Fibroblast of the aortic adventitia (primary cell): ENCODE measurements at places on chromosomes 1 and 21. TPM values are rescaled to one million over a fixed set of nuclear protein-coding genes. Genes with fewer than 3 reads are reported as not detected.

- DNase-seq: no peak
Measured at GRCh38 chr1:197017558-197018146, 40.3 kb downstream of the CFHR5 start.

GRCh38 chr1:25232027-25232865 is at the start of gene SYF2:
Gene SYF2 (minus strand): TSS chr1:25232502. CDS start chr1:25232467, 35 bp downstream.
- DNase-seq: peak; percentile 94

GRCh38 chr1:66041654-66042053 is 249.0 kb downstream of the PDE4B start:
- no peak for DNase-seq

GRCh38 chr21:43585514-43585913 is 73.8 kb downstream of the HSF2BP start:
- DNase-seq: no peak

DNA sequence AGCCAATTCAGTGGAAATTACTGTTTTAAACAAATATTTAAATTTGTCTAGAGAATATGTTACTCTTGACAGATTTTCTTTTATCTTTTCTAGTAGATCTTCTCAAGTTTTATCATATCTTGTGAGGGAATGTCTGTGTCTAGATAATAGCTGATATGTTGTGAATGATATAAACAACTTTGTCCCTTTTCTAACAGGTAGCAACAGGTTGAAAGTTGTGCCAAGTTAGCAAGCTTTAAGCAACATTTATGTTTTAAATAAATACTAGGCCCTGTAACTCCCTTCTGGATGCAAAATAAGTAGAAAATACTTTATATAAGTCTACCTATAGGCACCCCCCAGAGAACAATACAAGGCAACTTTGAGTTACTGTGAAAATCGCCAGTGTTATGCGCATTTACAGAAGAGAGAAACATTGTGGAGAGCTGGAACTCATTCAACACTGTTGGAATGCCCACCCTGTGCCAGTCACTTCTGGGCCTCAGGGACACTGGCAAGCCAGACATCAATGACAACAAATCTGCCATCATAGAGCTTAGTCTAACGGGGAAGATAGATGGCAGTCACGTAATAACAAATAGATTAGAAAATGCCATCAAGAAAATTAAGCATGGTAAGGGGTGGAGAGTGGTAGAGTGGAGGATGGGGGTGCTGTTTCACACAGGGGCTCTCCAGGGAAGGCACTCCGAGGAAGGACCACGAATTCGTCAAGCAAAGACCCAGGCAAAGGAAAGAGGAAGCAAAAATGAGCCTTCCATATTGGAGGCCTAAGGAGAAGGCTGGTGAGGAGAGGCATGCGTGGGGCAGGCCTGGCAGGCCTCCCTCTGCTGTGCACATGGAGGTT is 4.4 kb downstream of the MAP3K21 start:
- no peak for DNase-seq

The TFF3 gene
- total RNA-seq: not detected in 2 replicates

DNA sequence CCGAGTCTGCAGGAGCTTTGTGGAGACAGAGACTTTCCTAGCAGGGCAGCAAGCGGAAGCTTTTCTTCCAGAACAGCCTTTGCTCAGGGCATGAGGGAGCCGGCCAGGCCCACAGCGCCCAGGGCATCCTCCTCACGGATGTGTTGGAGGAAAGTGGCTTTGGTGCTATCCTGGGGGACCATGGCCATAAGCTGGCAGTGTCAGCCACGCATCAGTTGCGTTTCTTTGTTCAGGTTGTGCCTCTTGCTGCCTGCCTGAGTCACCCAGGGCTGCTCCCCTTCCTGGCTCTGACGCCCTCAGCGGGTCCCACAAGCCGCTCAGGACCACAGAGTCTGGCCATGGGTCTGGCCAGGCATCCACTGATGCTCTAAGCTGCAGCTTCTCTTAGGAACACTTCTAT is 39.6 kb upstream of the PRSS38 start:
- DNase-seq: no peak

The MSH4 gene
- 0.09 and 0.16 TPM in 2 replicates for total RNA-seq

The IL22RA1 gene
- total RNA-seq: 0.09 TPM in 1 of 2 replicates, not detected in the other

GRCh38 chr1:173954179-173954578 is 37.1 kb upstream of the SERPINC1 start:
- DNase-seq: no peak

DNA sequence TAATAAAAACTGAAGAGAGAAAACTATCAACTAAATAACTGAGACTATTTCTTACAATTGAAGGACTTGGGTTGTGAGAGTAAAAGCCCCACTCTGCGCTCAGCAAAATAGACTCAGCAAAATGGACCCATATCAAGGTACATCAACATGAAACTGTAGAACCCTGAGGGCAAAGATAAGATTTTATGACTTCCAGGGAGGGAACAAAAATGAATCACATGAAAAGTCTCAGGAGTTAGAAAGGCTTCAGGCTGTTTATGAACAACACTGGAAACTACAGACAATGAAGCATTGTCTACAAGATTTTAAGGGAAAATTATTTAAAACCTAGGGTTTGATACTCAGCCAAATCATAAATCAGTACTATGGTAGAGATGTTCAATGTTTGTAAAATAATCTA is 434.3 kb downstream of the PTPRC start:
- DNase-seq: no peak

GRCh38 chr1:76576876-76577524 is 290.3 kb upstream of the ST6GALNAC5 start:
- no peak for DNase-seq

The FAM163A gene
- not detected in 2 replicates for total RNA-seq

DNA sequence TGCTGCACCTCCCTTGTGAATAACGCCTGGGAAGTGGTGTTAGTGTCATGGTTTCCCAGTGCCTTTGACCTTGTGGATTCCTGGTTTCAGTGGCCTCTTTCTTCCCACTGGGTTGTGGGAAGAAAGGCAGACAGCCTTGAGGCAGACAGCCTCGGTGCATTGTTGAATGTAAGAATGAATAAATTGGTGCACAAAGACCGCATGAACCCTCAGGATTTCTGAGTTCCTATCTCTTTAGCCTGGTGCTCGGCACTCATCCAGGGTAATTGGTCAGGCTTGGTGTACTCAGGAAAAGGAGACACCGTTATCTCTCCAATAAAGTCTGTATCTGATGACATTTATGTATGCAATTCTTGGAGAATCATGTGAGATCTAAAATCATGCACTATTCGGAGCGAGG is 5.1 kb downstream of the ZNF362 start:
- peak; percentile 26 for DNase-seq

DNA sequence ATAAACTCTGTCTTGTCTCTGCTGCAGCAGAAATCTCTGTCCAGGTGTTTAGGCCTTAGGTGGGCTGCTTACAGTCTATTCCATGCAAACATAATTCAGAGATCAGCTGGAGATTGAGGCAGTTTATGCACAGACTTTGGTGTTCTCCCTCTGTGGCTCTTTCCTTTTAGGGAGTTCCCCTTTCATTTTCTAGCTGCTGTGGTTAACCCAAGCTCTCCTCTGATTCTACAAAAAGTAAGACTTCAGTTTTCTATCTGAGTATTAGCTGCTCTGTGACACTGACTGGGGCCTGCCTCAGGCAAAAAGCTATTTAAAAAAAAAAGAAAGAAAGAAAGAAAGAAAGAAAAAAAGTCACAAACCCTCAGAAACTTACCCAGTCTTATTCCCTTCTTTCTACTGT is 211.1 kb downstream of the CAMTA1 start:
- no peak for DNase-seq

GRCh38 chr21:30189773-30190172 is 23.2 kb upstream of the CLDN17 start:
- DNase-seq: no peak

DNA sequence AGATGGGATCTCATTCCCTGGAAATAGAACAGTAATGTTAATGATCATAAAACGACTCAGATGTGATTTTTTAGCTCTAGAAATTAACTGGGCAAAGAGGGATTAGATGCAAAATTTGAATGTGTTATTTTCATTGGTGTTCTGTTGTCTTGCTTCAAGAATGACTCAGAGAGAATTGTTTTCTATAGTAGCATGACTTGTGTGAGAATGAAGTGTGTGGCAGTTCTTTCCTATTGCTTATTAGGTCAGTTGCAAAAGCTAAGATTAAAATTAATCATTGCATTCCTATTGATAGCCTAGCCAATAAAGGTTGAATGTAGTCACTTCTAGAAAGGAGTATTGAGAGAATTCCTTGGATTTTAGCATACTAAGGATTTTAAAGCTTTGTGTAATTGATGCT is 22.9 kb downstream of the SPEN start:
- DNase-seq: peak; percentile 36

DNA sequence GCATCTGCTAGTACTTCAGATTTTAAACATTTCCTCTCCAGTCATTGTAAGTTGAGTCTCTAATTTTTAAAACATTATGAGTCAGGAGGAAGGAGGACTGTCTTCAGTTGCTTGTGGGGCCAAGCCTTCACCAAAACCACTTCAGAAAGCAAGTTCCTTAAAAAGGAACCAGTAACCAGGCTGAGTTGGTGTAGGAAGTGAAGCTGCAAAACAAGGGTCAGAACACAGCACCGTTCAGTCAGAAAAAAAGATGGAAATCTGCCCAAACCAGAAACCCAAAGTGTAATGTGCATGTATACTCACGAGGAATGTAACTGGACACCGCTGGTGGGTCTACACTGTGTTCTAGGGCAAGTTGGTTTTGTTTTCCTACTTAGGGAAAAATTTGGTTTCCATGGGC is 402.1 kb downstream of the SETD4 start:
- DNase-seq: peak; percentile 73

DNA sequence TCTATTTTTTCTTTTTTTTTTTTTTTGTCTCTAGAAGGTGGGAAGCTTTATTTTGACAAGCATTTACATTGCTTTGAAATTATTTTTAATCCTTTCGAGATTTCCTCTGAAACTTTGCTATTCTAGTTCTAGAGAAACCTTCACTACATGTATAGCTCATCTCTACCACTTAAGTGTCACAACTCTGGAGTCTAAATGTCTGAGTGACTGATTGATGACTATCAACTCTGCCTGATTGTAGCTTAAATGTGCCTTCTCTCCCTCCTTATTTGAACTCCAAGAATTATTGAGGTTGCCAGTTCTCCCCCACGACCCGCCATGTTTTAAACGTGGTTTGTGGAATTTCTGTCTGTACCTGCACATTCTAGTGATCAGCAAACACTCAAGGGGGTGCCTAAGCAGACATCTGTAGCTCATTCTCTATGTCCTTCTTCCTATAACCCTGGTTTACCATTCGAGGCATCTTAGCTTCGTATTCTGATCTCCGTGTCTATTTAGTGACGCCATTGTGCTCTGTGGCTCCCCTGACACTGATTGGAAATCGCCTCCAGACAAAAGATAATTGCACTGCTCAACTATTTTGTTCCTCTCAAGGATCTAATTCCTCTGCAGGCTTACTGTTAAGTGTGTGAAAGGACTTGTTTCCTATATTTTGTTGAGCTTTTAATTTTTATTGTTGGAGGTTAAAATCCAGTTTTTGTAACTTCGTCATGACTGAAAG is 1570.6 kb downstream of the BRINP3 start:
- DNase-seq: no peak

The DTL gene
- total RNA-seq: 1.5 and 47.7 TPM in 2 replicates

- no peak for DNase-seq
Measured at GRCh38 chr1:215661033-215661432, 93.9 kb downstream of the KCTD3 start.

DNA sequence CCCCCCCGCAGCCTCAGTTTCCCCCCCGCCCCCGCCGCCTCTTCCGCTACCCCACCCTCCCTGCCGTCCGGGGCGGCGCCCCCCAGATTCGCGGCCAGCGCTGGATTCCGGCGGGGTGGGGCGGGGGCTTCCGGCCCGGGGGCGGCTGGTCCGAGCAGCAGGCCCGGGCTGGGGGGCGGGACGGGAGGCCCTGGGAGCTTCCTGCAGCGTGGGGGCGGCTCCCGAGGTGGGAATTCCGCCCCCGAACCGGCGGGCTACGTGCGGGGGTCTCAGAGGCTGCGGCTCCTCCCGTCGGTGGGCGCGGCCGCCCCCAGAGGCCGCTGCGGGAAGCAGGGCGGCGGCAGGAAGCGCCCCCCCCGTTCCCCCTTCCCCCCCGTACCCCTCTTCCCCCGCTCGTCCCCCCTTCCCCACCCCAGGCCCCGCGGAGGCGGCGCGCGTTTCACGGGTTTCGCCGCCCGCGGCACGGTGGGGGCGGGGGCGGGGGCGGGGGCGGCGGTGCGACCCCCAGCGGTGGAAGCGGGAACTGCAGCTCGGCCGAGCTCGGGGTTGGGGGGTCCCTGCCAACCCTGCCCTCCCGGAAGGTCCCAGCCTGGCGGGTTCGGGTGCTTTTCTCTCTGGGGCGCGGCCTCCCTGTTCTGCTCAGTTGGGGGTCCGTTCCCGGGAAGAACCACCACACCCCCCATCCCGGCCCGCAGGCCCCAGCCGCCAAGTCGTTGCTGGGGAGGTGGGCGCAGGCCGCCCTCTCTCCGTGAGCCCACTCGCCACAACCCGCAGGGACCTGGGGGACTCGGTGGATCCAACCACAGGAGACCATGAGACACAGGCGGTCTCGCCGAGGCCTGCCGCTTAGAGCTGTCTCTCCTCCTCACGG is 76.3 kb downstream of the MORN1 start:
- no peak for DNase-seq

The INAVA gene
- not detected in 2 replicates for total RNA-seq

- no peak for DNase-seq
Measured at GRCh38 chr21:24127651-24128050, 1479.6 kb downstream of the MRPL39 start.

DNA sequence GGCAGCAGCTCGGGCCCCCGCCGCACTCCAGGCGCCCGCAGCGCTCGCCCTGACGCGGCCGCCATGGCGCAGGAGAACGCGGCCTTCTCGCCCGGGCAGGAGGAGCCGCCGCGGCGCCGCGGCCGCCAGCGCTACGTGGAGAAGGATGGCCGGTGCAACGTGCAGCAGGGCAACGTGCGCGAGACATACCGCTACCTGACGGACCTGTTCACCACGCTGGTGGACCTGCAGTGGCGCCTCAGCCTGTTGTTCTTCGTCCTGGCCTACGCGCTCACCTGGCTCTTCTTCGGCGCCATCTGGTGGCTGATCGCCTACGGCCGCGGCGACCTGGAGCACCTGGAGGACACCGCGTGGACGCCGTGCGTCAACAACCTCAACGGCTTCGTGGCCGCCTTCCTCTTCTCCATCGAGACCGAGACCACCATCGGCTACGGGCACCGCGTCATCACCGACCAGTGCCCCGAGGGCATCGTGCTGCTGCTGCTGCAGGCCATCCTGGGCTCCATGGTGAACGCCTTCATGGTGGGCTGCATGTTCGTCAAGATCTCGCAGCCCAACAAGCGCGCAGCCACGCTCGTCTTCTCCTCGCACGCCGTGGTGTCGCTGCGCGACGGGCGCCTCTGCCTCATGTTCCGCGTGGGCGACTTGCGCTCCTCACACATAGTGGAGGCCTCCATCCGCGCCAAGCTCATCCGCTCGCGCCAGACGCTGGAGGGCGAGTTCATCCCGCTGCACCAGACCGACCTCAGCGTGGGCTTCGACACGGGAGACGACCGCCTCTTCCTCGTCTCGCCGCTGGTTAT is 2.8 kb downstream of the KCNJ9 start:
- peak; percentile 16 for DNase-seq

GRCh38 chr1:113519556-113519955 is 129.2 kb downstream of the MAGI3 start:
- DNase-seq: peak; percentile 75
